ENCODE measurements at places on chromosomes 3 and 15. TPM values are rescaled to one million over a fixed set of nuclear protein-coding genes. Genes with fewer than 3 reads are reported as not detected.

ROPN1B gene
- total RNA-seq: not detected

LOXL1 gene
- total RNA-seq: 206 TPM

CSPG5 gene
- 1.8 TPM for total RNA-seq

CDHR4 gene
- total RNA-seq: 0.10 TPM

PIGZ gene
- total RNA-seq: not detected

GABRG3 gene
- total RNA-seq: not detected

VGLL3 gene
- total RNA-seq: 11.7 TPM

PRR23C gene
- not detected for total RNA-seq

ECE2 gene
- total RNA-seq: not detected

RPN1 gene
- 515 TPM for total RNA-seq

MAP1A gene
- 2.3 TPM for total RNA-seq

TM2D3 gene
- 32.8 TPM for total RNA-seq

LINGO1 gene
- total RNA-seq: 0.44 TPM

C3orf85 gene
- total RNA-seq: not detected

CKMT1B gene
- not detected for total RNA-seq

GNB5 gene
- 11.7 TPM for total RNA-seq

TGM4 gene
- not detected for total RNA-seq
